ENCODE measurements at places on chromosomes 7 and 10.

DNA sequence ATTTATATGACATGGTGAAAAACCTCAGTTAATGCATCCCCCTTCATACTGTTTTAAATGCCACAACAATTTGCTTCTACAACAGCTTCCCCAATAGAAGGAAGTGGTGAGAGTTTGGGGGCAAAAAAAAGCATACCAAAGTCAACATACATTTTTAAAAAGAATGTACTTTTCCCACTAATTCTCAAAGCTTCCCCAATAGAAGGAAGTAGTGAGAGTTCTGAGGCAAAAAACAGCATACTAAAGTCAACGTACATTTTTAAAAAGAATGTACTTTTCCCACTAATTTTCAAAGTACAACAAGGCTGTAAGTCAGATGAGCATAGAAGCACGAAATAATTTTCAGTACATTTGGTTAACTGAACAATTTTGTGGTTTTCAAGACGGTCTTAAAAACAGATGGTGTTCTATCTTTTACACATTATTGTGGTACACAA lies 24.0 kb downstream of the WASL start:
- no peak for DNase-seq

DNA sequence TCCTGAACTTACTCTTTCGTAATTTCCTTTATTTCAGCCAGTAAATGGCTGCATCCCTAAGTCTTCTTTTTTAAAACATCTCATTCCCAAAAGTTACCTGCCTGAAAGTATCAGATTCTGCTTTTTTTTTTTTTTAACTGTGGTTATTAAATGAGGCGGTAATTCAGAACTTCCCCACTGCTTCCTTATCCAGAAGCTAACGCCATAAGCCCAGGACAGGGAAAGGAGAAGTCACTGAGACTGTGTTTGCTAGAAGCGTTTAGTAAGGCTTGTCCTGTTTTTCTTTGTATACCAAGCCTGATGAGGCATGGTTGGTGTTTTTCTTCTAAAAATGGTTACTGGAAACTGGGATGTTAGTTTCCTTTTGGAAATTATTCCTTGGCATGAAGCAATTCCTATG lies 197.8 kb downstream of the CELF2 start:
- no peak for DNase-seq

DNA sequence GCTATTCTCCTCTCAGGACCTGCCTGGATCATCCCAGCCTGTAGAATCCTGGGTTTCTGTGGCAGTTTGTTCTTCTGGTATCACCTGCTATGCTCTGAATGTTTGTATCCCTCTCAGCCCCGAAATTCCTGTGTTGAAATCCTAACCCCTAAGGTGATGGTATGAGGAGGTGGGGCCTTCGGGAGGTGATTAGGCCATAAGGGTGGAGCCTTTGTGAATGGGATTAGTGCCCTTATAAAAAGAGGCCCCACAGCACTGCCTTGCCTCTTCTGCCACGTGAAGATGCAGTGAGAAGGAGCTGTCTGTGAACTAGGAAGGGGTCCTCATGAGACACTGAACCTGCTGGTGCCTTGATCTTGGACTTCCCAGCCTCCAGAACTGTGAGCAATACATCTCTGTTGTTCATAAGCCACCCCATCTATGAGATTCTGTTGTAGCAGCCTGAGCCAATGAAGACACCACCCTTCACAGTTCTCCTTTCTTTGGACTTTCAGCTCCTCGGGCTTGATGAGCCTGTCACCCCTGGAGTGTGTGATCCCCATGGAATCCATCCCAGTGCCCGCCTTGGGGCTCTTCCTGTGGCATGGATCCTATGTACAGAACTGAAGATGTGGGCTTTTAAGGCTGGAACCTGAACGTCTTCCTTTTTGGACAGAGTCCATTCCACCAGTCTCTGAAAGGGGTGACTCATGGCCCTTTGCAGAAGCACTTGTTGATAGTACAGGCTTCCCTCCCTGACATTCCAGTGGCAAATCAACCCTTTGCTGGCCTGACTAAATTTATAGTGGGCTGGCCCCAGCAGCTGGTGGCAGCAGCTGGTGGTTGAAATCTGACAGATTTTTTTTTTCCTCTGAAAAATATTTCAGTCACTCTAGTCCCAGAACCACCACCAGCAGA lies 138.0 kb downstream of the TACC2 start:
- DNase-seq: no peak

- DNase-seq: no peak
These were observed 120.1 kb upstream of the PITRM1 start for GRCh38 chr10:3292636-3293035.

- DNase-seq: no peak
These were observed 7.2 kb upstream of the CADPS2 start for GRCh38 chr7:122893486-122893885.
